Hematopoietic multipotent progenitor cell treated with erythropoietin and hydrocortisone succinate and interleukin-3 and kit ligand, for 15 days (in vitro differentiated cells): ENCODE measurements at places on chromosomes 4 and X.

DNA sequence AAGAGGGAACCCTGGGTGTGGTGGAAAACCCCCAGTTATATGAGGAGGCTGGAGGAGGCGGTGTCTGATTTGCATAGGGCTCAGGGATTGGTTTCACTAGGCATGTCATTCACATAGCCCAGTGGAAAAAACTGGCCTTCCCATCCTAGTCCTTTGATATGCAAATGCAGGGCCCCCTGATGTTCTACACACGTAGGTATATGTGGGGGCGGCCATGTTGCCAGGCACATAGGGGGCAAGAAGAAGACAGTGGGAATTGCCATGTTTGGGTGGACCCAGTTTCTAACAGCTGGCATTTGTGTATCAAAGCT, 34.0 kb upstream of the ENPP6 start:
- DNase-seq = no peak

- DNase-seq = no peak
Observed at GRCh38 chrX:11105080-11105479, 6.1 kb upstream of the HCCS start.

DNA sequence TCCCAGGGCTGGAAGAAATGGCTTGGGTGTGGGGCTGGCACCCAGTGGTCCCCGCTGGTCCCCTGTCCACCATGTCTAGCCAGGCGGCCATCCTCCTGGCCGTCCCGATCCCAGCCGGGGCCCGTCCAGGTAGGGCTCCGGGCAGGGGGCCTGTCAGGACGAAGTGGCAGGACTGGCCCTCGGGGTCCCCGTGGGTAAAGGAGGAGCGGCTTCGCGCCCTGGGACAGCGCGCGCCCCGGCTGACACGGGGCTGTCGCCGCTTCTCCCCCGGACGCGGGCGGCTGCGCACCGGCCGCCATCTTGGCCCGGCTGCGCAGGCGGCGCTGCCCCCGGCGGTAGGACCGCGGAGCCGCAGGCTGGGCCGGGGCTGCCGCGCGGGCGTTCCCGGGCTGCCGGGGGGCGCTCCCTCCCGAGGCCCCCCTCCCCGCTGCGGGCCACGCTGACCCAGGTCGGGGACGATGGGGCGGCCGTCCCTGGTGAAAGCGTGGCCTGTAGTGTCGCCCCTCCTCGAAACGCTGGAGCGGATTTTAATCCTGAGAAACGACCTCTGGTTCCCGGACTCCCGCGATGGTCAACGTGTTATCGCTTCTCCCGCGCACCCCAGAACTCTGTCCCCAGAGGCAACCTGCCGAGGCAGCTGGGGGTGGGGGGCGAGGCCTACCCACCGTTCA, 60.4 kb upstream of the BCOR start:
- peak; percentile 36 for DNase-seq

- no peak for DNase-seq
Observed at GRCh38 chr4:15385928-15386327, 41.9 kb upstream of the C1QTNF7 start.

DNA sequence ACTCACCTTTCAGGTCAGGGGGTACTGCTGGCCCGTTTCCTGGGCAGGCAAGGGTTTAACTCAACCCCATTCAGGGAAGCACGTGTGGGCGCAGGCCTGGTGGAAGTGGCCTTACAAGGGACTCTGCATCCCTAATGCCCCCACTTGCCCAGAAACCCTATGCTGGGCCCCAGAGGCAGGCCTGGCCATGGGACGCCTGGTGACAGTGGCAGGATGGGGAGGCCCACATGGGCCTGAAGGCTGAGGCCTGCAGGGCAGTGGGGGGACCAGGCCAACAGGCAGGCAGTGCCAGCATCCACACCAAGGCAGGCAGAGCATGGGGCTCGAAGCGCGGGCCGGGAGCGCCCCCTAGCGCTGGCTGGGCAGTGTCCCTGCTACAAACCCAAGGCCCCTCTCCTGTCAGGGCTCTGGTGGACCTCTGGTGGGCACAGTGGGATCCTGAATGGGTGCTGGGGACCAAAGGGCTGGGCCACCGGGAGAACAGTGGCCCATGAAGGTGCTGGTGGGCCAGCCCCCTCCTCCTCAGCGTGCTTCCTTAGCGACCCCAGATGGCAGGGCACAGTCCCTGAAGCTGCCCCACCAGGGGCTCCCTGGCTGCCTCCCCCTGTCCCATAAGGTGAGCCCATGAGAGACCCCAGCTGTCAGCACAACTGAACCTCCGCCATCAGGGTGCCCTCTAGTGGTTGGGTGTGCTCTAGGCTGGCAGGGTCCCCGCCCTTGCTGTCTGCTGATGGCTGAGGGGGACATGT, 16.8 kb downstream of the FGFR3 start:
- DNase-seq = peak; percentile 73

GRCh38 chr4:182845618-182846017, 71.6 kb downstream of the DCTD start:
- no peak for DNase-seq

- peak; percentile 53 for DNase-seq
Observed at GRCh38 chrX:155819966-155820491, 61.1 kb upstream of the VAMP7 start.

- DNase-seq = no peak
Observed at GRCh38 chr4:41290479-41290878, 33.8 kb downstream of the UCHL1 start.

- no peak for DNase-seq
Observed at GRCh38 chr4:122053186-122053585, 98.9 kb upstream of the BLTP1 start.

DNA sequence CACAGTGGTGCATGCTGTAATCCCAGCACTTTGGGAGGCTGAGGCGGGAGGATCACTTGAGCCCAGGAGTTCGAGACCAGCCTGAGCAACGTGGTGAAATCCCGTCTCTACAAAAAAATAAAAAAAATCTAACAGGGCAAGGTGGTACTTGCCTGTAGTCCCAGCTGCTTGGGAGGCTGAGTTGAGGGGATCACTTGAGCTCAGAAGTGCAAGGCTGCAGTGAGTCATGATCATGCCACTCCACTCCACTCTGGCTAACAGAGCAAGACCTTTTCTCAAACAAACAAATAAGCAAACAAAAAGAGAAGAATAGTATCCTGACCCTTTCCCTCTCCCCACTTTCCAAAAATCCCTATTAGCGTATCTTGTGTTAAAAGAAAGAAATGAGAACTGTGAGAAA, 52.7 kb downstream of the NPY1R start:
- DNase-seq = no peak

DNA sequence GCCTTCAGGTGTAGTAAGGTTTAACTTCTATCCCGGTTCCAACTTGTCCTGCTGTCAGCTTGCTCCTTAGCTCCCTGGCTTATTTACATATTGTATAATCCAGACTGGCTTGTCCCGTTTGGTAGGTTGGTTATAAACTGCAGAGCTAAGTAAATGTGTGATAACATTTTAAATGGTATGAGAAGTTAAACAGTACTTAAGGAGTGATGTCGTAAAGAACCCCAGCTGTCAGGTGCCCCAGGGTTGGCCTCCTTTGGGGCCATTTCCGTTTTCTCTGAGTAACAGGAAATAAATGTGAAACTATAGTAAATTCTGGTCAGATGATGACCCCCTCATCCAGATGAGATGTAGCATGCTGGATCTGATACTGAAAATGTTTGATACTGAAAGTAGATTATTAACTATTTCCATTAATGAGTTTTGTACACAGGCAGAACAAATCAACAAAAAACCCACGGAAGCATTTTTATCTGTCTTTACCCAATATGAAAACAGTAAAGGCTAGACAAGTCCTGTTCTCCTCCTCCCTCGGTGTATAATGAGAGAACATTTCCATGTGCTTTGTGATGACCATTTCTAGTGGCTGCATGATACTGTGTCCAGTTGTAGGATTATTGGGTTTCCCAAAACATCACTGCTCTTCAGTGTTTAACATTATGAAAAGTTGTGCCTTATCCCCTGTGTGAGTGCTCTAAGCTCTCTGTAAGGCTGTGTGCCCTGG, 22.4 kb downstream of the GAB1 start:
- DNase-seq = no peak

DNA sequence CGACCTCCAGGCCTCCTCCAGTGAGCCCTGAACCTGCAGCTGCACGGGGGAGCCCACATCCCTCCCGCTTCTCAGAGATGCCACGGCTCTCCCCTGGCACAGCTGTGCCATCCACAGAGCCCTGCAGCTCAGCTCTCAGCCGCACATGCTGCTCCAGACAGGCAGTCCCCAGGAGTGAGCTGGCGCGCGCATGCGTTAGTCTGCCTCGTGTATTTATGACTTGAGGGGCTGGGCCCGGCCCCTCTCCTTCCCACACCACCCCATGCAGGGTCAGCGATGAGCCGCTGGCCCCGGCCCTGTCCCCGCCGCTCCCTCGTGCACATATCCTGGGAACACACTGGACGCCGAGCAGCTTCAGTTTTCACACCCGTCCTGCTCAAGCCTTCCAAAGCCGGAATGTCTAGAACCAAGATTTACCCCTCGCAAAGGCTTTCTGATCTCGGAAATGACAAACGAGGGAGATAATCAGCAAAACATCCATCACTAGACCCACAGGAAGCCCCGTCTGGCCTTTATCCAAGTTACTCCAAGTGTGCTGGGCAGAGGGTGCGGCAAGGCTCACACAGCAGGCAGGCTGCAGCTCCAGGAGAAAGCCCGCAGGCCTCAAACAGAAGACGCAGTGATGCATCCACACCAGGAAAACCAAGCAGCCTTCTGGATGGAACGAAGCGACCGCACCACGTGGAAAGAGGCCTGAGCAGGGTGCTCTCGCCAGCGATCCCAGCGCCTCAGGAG, 24.3 kb downstream of the GAK start:
- DNase-seq = no peak

DNA sequence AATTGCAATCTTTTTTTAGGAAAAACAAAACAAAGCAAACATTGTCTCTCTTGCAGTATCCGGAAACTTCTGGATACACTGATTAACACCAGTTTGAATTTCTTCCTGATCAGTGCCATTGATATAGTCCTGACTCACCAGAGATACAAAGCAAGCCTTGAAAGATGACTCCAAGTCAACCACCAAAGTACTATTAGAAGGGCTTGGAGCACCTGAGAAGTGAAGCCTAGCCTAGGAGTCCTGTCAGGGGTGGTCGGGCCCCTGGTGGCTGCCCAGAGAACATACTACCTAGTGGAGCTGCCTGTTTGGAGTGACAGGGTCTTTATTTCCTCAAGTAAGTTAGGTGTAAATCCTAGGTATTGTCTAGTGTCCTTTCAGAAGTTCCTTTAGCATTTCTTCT, 593.2 kb downstream of the ZNF674 start:
- no peak for DNase-seq

GRCh38 chr4:125440814-125441213, 126.1 kb downstream of the FAT4 start:
- no peak for DNase-seq

DNA sequence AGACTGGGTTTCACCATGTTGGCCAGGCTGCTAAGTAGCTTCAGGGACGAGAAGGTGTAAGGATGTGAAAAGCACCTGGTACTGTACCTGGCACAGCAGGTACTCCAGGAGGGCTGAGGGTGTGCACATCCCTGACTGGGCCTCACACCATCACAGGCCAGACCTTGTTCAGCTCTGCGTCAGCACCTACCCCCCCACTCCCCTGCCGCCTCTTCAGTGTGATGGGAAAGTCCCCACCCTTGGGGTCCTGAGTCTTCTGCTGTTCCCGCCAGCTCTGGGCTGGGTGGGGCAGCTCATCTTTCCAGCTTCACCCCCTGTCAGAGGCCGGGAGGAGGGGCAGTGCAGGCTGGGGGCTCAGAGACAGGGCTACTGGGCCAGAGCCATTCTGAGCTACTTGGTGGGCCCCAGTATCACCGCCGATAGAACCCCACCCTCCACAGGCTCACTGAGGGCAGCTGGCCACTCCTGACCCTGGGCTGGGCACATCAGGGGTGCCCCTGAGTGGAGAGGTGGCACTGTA, 6.7 kb upstream of the SH3BP2 start:
- DNase-seq = no peak

DNA sequence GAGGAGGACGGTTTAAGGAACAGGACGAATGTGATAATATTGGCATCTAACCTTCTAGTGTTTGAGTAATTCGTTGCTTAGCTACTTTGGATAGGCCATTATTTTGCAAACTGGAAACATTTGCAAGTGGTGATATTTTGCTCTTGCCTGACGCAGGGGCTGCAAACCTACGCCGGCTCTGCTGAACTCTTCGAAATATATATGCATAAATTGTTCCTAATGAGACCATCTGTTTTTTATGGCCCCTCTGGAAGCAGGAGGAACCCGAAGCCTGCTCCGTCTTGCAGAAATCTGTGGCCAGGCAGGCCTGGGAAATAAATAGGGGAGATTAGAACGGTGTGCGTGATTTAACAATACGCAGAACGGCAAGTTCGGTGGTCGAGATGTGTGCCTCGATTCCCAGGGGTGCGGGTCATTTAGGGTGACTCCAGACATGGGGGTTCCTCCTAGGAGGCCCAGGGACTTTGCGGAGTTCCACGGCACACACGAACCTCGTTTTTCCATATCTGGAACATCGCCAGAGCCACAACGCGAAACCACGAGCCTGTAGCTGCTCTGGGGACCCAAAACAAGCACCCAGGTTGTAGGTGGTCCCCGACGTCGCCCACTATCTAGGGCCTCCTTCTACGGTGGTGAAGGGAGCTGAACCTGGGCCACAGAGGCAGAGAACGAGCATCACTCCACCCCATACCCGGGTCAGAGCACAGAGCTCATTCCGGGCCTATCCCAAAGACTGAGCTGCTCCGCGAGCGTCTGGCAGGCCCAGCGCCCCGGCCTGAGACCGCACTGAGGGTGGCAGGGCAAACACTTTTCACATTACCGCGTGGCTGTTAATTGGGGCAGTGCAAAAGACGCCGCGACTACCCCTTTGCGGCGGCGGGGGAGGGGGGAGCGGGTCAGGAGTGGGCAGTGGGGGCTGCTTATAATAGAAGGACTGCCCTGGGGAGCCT, 89.7 kb downstream of the BCOR start:
- no peak for DNase-seq

- no peak for DNase-seq
Observed at GRCh38 chrX:29787656-29788055, 427.7 kb upstream of the MAGEB2 start.

DNA sequence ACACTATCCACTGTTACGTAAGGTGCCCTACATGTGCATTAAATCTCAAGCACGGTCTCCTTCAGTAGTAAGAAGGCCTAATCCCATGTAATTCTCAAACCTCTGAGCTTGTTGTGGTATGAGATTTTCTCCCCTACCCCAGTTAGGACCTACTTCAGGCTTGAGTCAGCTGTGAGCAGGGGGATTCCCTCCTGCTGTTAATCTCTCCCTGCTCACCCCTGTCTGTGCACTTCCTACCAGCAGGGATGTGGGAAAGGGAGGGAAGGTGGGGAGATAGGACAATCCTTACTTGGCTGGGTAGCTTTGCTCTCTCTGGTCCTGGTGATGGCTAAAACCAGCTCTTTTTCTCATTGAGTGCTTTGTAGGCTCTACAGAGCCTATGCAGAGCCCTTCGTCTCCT, 60.8 kb downstream of the PALLD start:
- no peak for DNase-seq

DNA sequence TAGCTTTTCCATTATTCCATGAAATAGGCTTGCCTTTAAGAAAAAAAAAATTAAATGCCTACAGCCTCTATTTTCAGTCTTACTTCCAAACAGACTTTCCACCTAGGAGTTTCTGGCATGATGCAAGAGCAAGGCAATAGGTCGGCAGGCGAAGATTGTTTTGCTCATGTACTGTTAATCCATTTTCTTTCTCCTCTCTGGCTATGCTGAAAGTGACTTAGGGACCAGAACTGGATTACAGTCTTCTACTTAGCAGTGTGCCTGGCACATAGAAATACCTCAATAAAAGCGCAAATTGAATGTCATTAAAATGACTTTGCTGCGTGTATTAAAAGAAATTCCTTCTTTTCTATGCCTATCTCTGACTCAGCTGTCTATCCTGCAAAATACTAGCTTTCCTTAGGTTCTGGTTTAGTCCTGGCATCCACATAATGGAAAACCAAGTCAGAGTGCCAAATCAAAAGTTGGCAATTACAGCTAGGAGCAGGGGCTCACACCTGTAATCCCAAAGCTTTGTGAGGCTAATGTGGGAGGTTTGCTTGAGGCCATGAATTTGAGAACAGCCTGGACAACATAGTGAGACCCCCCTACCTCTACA, 51.9 kb downstream of the CC2D2A start:
- no peak for DNase-seq
